Spleen (tissue), 13 donors: ENCODE measurements at places on chromosomes 6 and 20.

- DNase-seq = no peak
Observed at GRCh38 chr6:102493485-102493884, 1100.0 kb downstream of the GRIK2 start.

DNA sequence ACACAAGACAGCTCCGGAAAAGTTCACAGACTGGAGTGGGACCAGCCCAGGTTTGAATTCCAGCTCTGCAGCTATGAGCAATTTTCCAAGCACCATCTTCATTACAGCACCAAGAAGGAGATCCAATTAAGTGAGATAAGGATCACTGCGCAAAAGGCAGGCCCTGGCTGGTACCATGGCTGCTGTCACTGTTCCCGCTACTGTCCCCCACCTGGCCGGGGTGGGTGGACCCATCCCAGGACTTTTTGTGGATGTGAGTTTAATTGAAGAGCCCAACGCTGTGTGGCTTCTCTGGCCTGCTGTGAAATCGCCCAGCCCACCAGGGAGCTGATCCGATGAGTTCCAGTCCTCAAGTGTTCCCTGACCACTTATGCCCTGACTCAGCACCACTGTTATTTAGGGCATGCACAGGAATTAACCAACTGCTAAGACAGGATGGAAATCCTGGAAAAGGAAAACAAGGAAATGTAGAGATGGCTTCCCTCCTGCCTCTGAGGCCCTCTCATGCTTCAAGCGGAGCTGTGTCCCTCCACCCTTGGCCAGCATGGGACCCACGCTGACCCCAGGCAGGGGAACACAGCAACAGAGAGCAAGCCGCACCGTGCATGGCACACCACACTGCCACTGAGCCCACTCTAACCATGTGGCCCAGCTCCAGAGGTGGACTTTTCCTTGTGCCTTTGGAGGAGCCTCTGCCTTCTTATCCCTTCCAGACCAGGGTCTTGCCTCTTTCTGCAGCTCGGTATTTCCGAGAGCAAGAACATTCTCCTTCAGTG lies 150.0 kb upstream of the CST7 start:
- peak; percentile 65 for DNase-seq

DNA sequence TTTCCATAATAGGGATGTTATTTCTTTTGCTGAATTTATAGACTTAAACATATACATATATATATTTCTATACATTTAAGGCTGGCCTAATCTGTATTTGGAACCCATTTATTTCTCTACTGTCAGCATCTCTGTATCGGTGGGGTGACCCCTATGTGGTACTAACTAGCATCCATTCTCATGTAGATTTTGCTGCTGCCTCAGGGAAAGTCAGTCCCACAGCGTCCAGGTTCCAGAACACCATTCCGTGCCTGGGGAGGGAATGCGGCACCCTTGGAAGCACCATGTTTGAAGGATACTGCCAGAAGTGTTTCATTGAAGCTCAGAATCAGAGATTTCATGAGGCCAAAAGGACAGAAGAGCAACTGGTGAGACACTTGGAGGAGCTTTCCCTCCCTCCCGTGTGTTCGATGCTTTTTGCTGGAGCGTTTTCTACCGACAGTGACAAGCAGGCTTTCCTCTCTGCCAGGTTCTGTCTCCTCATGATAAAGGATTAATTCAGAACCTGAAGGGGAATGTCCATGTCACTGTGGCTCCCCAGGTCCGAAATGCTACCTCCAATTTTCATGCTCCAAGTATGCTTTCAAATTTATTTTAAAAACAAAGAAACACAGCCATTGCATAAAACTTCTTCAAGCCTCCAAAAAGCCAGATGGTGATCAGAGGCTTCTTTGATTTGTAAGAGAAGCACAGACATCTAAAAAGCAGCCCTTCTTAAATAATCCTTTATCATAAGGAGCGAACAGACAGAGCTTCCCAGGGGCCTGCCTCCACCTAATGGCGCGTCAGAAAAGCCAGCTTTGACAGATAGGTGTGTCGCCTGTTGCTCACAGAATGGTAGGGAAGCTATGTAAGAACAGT lies 13.1 kb downstream of the TNFAIP3 start:
- no peak for DNase-seq

DNA sequence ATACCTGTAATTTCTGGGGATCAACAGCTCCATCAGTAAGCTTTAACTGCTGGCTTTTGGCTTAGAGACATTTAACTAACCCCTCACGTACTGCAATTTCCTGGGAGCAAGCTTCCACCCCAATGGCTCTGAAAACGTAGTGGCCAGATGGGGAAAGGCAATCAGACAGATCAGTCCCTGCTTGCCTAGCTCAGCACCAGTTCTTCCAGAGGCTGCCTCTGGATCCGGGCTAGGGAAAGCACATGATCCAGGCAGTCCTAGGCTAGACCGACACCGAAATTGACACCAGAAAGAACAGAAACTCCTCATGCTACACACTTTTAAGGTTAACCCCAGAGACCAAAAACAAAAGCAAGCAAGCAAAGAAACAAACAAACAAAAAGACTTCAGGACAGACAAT lies 13.3 kb downstream of the PREP start:
- DNase-seq = no peak

GRCh38 chr6:147722158-147722557 lies 213.7 kb downstream of the SAMD5 start:
- DNase-seq = no peak

GRCh38 chr6:2873643-2874042 lies 29.5 kb downstream of the SERPINB9 start:
- no peak for DNase-seq

- no peak for DNase-seq
Observed at GRCh38 chr20:50572938-50573777, 63.0 kb downstream of the PTPN1 start.

DNA sequence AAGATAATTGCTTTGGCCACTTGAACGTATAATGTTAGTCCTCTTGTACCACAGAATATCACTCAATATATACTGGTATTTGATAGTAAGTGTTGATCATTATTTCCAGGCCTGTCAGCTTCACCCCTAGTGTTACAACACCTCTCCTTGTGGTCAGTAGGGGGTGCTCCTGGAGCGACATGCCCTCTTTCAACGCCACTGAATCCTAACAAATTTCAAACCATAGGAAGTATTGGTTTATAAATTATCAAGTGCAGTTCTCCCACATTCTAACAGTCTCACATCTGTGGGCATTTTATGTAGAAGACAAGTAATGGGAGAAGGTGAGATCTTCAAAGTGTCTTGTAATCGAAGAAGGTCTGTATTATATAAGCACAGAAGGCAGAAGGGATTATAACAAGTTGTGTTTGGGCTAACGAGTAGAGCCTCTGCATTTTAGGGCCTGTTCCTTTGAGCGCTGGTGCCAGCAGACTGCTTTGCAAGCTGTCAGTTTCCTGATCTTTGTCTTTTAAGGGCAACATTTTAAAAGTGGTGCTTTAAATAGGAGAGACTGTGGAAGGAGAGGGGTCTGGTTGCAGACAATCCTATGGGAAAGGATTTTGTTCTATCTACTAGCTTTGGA lies 57.1 kb upstream of the CEP162 start:
- no peak for DNase-seq

DNA sequence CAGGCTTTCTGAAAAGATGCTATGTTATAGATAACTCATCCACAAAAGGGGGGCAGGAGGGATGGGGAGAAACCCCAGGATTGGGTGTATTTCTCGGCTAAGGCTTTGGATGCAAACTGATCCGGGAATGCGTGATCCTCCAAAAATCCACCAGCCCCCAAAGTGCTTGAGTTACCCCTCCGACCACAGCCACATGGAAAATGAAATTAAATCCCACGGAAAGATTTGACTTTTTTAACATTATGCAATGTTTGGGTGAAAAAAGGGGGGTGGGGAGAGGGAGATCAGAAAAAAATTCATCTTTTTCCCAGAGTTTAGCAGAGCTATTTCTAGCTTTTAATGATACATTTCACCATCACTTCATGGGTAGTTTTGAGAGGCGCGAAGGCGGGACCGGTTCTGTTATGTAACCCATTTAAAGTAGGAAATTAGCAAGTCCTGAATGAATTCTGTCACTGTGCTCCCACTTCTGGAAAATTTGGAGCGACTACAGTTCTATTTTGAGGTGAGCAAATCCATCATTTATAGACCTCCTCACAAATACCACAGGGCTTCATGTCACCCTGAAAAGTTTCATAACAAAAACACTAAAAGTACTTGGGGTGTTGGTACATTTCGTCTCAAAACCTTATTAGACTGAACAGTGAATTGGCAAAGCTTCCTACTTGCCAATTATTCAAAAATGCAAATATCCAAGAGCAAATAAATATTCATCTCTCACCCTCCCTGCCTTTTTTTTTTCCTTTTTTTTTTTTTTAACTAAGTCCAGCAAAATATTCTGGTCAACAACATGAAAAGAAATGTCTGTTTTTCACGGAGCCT lies 51.9 kb upstream of the NFATC2 start:
- no peak for DNase-seq

GRCh38 chr6:167711768-167712730 lies 114.7 kb upstream of the AFDN start:
- peak; percentile 58 for DNase-seq

- no peak for DNase-seq
Observed at GRCh38 chr6:87944541-87944954, 103.1 kb upstream of the SPACA1 start.

DNA sequence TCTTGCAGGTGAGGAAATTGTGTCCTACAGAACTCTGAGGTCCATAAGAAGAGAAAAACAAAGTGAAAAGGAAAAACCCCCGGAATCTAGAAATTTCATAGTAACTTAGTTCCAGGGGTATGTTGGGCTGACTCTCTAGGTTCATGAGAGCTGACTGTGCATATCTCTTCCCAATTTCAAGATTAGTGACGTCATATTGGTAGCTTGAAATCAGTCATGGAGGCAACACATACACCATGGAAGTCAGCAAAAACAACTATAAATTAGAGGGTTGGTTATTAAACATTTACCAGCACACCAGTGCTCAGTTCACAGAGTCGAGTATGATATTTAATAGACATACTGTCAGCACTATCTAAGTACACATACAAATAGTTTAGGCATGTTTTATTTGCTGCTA lies 49.8 kb downstream of the PHACTR1 start:
- DNase-seq = no peak

- DNase-seq = no peak
Observed at GRCh38 chr6:133705731-133706130, 183.2 kb upstream of the TCF21 start.

DNA sequence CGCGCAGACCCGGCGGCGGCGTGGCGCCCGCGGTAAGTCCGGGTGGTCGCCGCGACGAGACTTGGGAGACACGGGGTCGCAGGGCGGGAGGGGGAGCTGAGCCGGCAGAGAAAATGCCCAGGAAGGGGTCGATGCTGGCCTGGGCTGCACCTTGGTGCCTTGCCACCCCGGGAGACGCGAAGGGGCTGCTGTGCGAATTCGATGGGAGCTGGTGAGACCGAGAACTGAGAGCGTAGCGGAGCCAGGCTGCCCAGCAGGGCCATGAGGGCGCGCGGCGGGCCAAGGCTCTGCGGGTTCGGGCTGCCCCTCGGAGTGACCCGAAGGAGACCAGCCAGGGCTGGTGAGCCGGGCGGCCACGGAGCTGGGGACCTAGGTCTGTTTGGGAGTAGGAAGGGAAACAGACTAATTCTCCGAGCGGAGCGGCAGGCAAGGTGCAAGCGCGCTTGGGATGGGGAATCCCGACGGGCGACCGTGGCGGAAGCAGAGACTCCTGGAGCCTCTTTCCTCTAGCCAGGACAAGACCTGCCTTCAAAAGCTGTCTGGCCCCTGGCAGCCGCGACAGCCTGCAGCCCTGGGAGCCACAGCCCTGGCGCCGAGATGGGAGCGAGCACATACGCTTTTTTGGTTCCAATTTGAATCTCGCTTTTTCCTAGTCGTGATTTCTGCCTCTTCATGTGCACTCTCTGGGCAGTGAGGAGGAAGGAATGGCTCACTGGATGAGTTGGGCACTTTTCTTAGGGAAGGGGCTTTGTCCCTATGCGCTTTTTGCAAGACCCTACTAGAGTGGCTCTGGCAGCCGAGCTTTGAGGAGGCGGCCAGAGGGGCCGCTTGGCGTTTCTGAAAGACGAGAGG lies 691 bp downstream of the SYNDIG1 start:
- DNase-seq = no peak

GRCh38 chr6:80325742-80326141 lies 219.3 kb downstream of the BCKDHB start:
- DNase-seq = no peak

- DNase-seq = no peak
Observed at GRCh38 chr20:11917663-11918062, at the start of gene BTBD3. BTBD3 (plus strand) TSS chr20:11917893; CDS start chr20:11918276, 383 bp downstream.

GRCh38 chr6:137705160-137706082 lies 161.6 kb upstream of the TNFAIP3 start:
- peak; percentile 90 for DNase-seq

GRCh38 chr6:33610067-33610466 lies 11.1 kb upstream of the ITPR3 start:
- DNase-seq = no peak

GRCh38 chr6:149938571-149939355 lies 3.1 kb upstream of the ULBP2 start:
- peak; percentile 83 for DNase-seq

DNA sequence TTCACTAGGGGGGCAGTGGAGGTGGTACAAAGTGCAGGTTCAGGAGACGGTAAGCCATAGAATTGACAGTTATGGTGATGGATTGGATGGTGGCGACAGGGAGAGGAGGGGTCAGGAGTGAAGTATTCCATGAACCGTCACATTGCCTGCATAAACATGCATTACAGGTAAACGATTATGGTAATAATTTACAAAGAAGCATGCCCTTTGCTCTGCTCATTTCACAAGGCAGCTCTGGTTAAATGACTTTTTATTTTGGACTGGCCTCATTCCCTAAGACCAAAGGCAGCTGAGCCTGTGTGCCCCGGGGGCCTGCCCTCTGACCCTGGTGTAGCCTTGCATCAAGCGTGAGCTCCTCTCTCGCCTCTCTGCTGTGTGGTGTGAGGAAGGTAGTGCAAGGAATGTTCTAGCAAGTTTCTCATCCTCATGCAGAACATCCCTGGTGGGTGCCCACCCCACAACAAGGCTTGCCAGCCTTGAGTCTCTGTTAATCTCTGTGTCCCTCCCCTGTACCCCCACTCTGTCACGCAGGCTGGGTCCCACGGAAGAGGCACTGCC lies 59.0 kb downstream of the PPP1R14C start:
- no peak for DNase-seq

- peak; percentile 91 for DNase-seq
Observed at GRCh38 chr20:31674895-31675827, 37.4 kb downstream of the COX4I2 start.

GRCh38 chr6:46128476-46128875 lies 1.3 kb upstream of the ENPP4 start:
- DNase-seq = no peak

- DNase-seq = peak; percentile 22
Observed at GRCh38 chr20:58833921-58834320, 16.8 kb downstream of the GNAS-AS1 start.

DNA sequence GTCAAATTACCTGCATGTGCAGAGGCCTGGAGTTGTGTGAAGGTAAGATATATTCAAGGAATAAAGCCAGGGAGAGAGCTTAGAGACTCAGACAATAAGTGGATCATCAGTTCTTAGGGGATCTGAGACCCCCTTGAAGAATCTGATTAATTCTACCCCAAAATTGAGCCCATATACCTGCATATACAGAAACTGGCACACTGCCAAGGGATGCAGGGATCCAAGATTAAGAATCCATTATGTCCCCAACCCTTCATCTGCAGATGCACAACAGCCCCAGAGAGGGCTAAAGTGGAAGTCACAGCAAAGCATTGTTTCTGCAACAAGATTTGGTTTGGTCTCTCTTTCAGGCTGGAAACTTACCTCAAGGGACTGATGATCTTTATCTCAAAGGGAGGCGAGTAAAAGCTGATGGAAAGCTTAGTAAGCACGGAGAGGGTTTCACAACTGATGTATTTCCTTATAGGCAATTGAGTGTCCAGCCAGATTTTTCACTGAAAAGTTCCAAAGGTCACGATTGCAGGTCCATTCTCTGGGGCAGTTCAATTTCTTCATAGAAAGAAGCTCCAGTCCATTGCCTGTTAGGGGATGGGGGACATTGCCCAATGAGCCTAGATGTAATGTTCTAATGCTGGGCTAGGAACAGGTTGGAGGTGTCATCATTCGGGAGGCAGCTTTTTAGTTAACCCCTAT lies 20.9 kb upstream of the STK35 start:
- DNase-seq = no peak
